ENCODE measurements at places on chromosomes 7 and 10.

DNA sequence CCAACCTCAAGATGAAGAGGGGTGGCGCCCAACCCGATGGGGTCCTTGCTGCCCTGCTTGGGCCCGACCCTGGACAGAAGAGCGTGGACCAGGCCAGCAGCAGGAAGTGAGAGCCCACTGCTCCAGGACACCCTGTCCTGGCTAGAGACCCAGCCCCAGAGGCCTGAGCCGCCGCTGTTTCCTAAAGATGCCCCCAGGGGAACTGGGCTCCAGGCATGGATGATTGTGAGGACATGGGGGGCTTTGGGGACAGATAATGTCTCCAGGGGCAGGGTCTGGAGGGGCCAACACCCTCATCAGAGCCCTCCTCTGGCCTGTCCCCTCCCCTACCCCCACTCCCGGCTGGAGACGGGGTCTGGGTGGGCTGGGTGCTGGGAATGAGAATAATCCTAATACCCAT, 71.7 kb downstream of the MYL10 start:
- no peak for DNase-seq

DNA sequence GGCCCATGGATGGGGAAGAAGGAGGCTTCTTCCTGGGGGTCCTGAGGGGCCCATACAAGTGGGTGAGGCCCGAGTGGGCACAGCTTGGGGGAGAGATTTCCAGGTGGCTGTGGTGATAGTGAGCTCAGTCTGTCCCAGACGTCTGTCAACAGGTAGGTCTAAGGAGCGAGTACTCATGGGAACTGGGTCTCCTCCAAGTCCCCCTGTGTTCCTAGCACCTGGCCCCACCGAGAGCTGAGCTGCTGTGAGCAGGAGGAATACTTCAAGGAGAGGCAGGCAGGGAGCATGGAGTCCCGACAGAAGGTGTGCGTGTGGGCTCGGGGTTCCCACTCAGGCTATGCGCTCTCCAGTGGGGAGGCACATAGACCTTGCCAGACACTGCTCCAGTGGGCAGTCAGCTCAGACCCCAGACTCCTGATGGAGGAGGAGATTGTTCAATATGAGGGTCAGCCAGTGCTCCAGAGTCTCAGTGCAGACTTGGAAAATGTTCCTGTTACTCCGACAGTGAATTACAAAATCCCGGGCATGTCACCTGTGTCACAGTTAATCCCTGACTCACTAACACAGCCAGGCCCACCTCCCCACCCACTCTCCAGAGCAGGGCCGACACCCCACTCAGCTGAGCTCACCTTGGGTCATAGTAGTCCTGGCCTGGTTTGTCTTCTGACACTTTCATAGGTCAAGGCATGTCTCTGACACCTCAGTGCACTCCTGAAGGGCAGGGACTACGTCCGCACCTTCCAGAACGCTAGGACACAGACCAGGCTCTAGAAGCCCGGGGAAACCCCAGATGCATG, 28.2 kb upstream of the C10orf53 start:
- no peak for DNase-seq

DNA sequence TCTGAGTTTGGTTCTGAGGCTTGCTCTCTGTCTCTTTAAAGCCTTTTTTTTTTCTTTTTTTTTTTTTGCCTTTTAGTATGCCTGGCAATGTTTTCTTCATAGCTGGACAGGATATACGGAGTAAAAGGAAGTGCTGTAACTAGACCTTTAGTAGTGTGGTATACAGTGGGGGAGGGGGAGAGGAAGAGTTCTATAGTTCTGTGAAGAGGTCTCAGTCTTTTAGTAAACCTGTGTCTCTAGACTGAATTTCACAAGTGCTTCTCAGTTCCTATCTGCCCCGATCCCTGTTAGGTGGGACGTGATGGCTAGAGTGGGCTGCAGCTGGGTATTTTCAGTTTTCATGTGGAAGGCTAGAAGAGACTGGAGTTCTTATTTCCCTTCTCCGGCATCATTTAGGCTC, 3.1 kb upstream of the ABCC2 start:
- peak; percentile 64 for DNase-seq

- DNase-seq = peak; percentile 51
Measured at GRCh38 chr7:36473454-36474282, 84.0 kb downstream of the ANLN start.

DNA sequence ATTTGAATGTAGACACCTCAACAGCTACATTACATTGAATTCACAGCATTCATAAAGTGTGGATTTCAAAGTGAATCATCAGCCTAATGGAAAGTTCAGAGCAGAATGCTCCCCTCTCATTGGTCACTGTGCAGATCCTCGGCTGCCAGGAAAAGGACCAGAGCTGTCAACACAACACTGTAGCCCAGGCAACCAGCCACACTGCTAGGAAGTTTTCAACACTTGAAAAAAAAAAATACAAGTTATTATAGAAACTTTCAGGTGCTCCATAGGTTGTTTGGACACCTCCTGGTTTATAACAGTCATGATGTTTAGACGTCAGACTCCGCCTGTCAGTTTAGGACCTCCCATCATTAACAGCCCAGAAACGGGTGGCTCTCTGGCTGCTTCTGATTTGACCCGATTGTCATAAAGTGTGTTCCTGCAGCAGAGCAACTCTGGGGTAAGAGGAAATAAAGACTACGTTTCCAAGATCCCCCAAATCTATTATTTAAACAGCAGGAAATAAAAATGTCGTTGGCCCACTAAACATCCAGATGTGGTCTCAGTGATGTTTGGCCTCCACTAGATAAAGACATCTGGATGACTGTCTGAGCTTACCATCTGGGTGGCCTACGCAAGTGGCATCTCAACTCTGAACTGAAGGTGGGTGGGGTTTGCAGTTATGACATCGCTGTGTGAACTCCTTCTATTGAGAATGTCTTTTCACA, 117.4 kb downstream of the CABCOCO1 start:
- peak; percentile 14 for DNase-seq

- peak; percentile 6 for DNase-seq
Measured at GRCh38 chr10:100872034-100872791, 40.5 kb upstream of the SLF2 start.

GRCh38 chr7:112877691-112878460, 87.7 kb upstream of the TMEM168 start:
- DNase-seq = no peak

GRCh38 chr10:21048068-21048467, 151.0 kb upstream of the NEBL start:
- no peak for DNase-seq

GRCh38 chr10:121511460-121511859, 86.8 kb downstream of the FGFR2 start:
- DNase-seq = no peak

DNA sequence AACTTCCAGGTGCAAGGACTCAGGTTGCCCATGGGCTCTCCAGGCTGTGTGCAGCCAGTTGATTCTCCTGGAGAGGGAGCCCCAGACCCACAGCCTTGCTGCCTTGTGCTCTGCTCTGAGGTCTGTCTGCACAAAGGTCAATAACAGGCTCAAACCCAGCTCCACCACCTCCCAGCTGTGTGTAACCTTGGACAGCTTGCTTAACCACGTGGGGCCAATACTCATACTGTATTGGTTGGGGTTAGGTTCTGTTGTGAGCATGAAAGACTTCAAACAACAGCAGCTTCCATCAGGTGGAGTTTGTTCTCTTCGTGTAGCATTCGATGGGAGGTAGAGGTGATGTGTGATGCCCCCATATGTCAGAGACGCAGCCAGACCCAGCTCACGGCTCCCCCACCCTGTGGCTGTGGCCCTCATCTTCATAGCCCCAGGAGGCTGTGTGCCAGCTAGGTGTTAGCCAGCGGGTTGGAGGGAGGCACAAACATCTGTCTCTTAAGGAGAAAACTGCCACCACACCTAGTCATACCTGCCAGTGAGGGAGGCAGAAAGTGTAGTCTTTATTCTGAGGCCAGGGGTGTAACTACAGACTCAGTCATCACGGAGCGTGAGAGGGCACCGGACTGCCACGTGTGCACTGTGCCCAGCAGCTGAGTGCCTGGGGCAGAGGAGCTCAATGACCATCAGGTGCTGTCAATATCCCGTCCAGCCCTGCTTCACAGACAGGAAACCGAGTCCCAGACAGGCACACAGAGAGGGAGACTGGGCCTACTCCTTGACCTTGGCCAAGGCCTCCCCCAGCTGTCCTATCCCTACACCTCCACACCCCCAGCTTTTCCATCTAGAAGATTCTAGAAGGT, 8.1 kb upstream of the POLD2 start:
- DNase-seq = no peak

GRCh38 chr10:78448994-78449418, 415.3 kb downstream of the RPS24 start:
- DNase-seq = no peak

- no peak for DNase-seq
Measured at GRCh38 chr10:62037166-62037831, 135.8 kb downstream of the ARID5B start.

- DNase-seq = no peak
Measured at GRCh38 chr7:38709123-38709522, 78.0 kb upstream of the AMPH start.

DNA sequence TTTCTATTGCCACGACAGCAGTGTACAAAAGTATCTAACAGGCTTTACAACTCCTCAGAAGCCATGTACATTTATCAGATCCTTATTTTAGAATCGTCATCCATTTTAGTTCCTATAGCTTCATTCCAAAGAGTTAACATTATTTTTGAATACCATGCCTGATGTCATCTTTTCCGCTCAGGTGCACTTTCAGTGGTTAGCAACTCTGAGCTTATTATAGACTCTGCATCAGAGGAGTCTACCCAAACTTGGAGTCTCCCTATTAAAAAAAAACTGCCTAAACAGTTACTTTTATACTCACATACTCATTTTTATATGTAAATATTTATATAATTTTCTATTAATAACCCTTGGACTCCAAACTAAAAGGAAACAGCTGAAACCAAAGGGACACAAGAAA, 31.6 kb upstream of the PRSS37 start:
- no peak for DNase-seq

GRCh38 chr7:151122276-151122675, 36.0 kb downstream of the AGAP3 start:
- no peak for DNase-seq

DNA sequence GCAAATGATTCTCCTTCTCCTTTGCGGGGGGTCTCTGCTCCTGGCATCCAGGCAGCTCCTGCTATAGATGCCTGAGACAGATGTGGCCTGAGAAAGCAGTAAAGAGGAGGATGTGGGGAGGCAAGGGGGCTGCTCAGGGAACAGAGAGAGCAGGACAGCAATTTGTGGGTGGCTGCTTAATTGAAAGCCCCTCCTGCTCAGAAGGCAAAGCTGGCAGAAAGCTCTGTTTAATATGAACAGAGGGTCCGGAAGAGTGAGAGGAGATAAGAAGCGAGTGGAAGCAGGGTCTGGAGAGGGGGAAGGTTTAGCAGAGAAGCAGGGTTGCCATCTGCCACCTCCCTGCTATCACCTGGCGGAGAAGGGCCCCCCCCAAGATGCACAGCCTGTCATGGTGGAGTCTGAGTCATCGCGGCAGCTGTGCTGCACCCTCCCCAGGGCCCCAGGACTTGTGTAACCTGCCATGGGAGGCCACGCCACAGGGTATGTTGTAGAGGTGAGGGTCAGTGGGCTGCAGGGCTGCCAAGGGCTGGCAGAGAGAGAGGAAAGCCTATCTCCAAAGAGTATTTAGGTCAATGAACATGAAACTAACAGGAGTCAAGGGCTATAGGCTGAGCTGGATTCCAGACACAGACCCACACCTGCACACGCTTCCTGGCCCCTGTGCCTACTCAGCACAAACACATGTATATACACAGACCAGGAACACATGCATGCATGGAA, 1109.8 kb upstream of the AUTS2 start:
- DNase-seq = no peak

- DNase-seq = no peak
Measured at GRCh38 chr10:1531883-1532597, 205.3 kb downstream of the ADARB2 start.

GRCh38 chr7:116089293-116089692, 58.7 kb upstream of the TFEC start:
- no peak for DNase-seq

DNA sequence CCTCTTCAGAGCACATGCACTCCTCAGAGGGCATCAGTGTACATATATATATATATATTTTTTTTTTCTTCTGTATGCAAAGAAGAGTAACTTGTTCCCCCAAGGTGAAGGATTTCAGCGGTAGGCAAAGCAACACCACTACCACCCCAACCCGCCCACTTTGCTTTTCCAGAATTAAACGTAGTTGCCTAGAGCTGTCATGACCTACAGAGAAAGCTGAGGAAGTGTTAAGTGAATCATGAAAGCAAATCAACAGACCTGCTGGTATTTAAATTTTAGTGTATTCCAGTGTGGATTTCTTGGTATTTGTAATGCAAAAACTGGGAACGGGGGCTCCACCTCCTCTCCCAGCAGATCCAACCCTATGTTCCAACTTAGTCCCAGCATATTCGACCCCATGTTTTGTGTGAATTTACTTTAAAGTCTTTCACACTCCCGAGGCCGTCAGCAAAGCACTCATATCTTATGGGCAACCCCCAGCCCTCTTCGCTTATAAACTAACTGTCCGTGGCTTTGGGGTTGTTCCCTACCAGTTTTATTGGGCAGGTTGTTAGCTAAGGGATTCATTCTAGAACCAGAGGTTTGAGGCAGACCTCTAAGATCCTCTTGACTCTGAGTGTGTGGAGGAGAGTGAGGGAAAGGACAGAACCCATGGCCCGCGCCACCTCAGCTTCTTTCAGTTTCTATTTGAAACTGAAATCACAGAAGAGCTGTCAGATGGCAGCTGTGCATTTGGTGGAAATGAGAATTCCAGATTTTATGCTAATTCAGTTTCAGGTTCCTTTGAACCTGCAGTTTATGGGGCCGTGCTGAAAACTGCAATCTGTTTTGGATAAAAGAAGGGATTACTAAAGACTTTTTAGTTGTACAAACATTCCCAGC, 450.2 kb upstream of the GALNT17 start:
- DNase-seq = peak; percentile 20

DNA sequence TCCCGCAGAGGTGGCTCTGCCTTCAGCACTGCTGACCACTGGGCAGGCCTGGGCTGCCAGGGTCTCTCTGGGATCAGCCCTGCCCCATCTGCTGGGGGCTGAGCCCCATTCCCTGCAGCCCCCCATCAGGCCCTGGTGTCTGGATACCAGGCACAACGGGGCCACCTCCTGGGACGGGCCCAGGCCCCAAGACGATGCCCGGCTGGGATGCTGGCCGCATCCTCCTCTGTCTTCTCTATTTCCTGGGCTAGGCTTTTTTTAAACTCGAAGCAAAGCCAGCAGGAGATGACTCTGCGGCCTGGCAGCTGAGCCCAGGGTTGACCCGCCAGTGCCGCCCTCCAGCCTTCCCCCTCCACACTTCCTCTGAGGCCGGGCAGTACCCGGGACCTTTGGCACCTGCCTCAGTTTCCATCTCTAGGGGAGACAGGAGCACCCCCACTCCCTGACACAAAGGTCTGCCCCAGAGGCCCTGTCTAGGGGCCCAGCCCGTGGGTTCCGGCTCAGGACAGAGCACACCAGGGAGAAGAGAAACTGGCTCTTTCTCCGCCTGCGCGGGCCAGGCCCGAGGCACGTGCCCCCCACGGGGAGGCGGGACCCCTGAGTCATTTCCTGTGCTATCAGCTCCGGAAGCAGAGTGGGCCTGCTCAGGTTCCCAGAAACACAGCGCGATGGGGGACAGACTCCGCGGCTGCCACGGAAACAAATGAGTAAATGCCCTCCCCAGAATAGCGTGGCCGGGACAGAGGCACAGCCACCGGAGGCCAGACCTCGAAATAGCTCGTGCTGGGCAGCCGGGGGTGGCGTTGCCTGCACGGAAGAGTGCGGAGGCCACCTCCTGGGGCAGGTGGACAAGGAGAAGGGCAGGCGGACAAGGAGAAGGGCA, 84.6 kb upstream of the PDGFA start:
- DNase-seq = no peak

GRCh38 chr7:1040790-1041189, 3.6 kb upstream of the GPR146 start:
- DNase-seq = no peak
